Calu3 (cell line): ENCODE measurements at places on chromosomes 11 and 22. TPM values are rescaled to one million over a fixed set of nuclear protein-coding genes. Genes with fewer than 3 reads are reported as not detected.

- no peak for DNase-seq
Measured at GRCh38 chr11:34380696-34381095, 22.9 kb upstream of the ABTB2 start.

The SCN2B gene
- total RNA-seq, result not detected in 2 replicates

DNA sequence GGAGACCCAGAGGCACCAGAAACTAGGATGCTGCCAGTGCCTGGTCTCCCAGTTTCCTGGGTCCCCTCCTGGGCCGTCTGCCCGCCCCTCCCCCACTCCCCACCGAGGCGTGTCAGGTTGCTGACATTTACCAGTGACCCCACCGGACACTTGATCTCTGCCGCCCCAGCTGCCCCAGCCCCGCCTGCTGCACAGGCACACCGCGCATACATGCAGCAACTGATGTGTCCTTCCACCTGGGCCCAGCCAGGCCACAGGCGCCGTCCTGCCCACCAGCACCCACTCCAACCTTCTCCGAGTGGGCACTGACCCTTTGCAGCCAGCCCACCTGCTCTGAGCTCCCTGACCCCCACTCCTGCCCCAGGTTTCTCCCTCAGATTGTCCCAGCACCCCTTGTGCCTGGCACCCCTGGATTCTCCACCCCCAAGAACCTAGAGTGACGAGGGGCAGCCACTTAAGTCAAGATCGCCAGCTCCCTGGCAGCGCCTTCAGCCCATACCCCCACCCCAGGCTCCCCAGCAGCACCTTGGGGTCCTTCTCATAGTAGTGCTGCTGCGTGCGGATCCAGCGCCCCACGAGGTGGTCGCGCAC, 548 bp downstream of the PYGM start:
- no peak for DNase-seq

The TRPT1 gene
- total RNA-seq, result 43.1 TPM in 2 replicates

GRCh38 chr11:95720195-95720594, 69.4 kb downstream of the FAM76B start:
- no peak for DNase-seq

GRCh38 chr11:111635706-111636045, 33.4 kb downstream of the SIK2 start:
- DNase-seq, result no peak

GRCh38 chr11:122439866-122440810, 215.4 kb upstream of the UBASH3B start:
- no peak for DNase-seq

GRCh38 chr11:99325847-99326246, 305.1 kb downstream of the CNTN5 start:
- no peak for DNase-seq

The THY1 gene
- total RNA-seq, result not detected in 2 replicates

GRCh38 chr22:26054841-26055605, 114.2 kb upstream of the SEZ6L start:
- DNase-seq, result no peak

DNA sequence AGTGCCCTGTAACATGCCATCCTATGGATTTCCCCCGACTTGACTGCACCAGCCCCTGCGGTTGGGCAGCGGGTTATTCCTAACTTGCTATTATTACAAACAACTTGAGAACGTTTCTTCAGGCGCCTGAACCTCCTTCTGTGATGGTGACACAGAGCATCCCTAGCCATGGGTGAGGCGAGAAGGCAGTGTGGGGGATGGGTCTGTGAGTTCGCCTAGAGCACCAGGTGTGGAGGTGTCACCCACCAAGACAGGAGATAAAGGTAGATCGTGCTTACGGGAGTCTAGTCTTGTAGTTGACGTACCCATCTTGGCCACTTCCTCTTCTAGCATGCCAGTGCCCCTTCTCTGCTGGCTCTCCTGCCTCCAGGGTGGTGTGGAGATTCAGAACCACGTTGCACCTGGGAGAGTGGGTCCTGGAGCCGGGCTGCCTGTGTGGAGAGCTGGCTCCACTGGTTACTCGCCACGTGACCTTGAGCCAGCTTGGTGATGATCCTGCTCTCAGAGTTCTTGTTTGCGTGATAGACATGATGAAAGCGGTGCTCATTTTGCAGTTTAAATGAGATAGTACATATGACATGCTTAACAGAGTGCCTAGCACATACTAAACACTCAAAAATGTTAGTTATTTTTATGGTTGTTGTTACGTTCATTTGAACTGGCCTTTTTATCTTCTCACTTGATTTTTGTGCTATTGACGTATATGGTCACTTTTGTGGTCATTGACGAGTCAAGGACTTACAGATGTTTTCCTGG, 37.8 kb downstream of the TBC1D22A start:
- no peak for DNase-seq

DNA sequence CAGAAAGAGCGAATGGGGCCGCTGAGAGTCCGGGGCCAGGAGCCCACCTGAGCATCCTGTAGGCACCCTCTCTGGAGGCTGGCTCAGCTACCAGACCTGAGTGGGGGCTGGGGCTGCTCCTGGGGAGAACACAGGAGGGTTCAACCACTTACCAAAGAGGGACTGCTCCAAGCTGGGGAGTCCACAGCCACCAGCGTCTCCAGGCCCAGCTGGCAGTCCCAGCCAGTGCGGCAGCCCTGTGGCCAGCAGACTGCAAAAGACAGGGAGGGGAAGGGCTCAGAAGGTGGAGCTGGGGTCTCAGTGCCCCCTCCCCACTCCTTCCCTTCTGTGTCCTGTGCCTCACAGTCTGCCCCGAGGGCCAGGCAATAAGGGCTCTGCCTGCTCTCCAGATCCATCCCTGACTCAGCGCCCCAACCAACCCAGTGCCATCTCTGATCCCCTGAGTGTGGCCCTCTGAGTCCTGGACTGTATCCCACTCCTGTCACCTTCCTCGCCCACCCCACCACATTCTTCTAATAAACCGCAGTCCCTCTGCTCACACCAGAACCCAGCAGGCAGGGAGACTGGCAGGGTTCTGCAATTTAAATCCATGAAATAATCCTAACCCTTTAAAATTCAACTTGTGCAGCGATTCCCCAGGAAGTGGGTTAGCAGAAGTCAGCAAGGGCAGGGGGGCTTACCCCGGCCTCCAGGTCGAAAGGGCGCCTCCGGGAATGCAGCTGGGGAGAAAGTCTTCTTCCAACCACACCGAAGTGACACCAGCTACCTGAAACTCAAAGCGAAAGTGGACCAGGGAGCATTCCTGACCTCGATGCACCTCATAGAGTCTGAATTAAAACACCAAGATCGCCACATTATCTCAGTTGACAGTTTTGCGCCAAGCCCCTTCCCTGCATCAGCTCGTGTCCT, 13.3 kb downstream of the CHST1 start:
- DNase-seq, result no peak

- no peak for DNase-seq
Measured at GRCh38 chr22:50169774-50170341, 673 bp upstream of the PANX2 start.

DNA sequence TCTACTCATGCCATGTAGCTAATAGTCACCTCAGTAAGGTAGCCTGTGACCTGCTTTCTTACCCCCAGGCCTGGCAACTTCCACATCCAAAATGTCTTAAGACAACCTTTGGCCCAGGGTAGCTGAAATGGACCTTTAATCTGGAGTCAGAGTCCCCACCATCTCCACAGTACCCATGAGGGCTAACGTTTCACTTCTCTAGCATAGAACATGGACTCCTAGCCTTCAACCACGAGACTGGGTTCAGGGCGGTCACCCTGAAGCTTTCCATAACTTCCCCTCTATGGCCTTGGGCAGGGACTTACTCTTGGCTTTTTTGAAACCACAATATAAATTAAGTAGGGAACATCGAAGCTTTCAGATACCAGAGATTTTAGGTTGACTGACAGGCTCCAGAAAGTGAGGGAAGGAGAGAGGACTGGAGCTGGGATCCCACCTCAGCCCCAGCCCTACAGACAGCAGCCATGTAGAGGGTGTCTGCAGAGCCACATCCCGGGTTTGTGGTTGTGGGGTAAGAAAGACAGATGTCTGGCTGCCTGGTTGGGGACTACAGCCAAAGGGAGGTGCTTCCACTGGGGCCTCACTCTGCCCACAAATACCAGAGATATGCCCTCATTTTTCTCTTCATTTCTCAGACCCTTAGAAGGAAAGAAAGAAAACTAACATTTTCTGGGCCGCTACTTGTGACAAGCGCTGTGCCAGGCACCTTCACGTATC, 2.6 kb downstream of the TBC1D10A start:
- DNase-seq, result no peak

The LIF gene
- total RNA-seq, result 202 and 260 TPM in 2 replicates

GRCh38 chr11:68741463-68741862, 9.9 kb downstream of the TESMIN start:
- DNase-seq, result no peak

GRCh38 chr11:110038201-110038600, 55.0 kb upstream of the ZC3H12C start:
- no peak for DNase-seq

GRCh38 chr11:5107285-5107684, 30.9 kb downstream of the OR52A5 start:
- no peak for DNase-seq

DNA sequence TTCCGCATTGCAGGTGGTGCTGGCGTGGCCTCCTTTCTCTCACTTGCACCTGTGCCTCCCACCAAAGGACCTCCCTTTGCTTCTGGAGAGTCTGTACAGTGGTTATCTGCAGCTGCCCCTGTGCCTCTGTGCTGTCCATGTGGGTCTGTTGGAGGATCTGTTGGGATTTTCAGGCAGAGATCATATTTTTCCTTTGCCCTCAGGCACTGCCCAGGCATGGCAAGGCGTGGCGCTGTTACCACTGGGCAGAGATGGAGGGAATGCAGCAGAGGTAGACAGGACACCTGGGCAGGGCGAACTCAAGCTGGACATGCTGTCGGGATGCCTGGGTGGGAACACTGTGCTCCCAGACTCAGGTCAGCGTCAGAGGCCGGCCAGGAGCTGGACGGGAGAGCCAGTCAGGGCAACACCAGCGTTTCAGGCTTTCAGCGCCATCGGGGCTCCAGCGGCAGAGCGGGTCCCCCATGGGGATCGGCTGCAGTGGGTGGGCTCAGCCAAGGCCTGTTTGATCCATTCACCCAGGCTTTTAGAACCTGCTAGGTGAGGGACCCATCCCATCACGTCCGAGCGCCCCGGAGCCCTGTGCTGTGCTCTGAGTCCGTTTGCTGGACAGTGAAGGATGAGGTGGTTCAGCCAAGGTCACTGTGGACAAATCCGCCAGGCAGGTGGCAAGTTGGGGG, 718.9 kb downstream of the BRD1 start:
- no peak for DNase-seq

The PRR5 gene
- 12.5 and 14.1 TPM in 2 replicates for total RNA-seq

DNA sequence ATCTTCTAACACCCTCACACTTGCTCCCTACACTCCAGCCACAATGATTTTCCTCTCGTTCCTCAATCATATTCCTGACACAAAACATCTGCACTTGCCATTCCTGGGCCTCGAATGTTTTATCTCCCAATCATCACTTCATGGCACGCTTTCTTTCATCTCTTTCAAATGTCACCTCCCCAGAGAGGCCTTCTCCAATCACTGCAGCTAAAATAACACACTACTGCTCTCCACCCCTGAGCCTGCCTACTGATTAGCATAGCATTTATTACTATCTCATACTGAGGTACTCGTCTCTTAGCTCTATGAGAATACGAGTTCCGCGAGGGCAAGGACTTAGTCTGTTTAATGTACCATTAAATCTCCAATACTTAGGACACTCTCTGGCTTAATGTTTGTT, 23.5 kb downstream of the NFRKB start:
- no peak for DNase-seq

GRCh38 chr11:132050577-132051165, 680.3 kb downstream of the NTM start:
- DNase-seq, result no peak

DNA sequence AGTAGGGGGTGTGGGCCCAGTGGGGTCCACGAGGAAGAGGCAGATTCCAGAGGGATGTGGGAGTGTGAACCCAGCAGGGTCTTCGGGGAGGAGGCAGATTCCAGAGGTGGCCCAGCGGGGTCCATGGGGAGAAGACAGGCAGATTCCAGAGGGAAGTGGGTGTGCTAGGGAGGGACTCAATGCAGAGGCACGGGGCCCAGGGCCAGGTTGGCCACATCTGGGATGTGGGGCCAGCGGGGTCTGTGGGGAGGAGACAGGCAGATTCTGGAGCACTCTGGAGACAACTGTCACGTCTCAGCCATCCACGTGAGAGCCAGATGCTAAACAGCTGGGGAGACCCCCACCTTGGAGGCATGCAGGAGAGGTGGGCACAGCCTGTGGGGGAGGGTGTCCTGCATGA, 582.6 kb downstream of the TBC1D22A start:
- no peak for DNase-seq

DNA sequence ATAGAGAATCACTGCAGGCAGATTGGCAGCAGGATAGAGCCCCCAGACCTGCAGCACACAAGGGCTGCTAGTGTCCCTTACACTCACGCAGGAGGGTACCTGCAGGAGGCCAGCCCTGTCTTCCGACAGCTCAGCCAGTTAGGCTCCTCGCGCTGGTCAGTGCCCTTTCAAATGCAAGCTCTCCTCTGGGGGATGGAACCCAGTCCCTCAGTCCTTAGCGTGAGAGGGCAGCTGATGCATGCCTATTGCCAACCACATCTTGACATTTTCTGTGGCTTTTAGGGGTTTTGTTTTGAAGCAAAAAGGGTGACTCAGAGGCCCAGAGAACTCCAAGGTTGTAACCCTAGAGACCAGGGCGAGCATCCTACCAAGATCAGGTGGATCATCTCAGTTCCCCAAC, 40.0 kb downstream of the WNT11 start:
- no peak for DNase-seq

DNA sequence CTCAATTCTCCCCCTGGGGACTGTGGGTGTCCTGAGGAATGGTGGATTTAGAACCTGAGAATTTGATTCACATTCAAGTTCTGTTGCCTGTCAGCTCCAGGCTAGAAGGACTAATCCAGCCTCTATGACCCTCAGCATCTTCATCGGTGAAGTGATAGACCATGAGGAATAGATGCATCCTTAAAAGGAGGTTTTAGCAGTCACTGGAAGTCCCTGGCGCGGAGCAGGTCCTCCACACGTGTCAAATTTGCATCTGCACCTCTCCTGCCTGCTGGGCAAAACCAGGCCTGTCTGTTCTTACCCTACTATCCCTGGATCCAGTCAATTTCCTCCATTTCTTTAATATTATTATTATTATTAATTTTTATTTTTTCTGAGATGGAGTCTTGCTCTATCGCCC, 808.4 kb downstream of the TBC1D22A start:
- DNase-seq, result no peak

GRCh38 chr11:2548596-2548995, 103.8 kb downstream of the KCNQ1 start:
- DNase-seq, result no peak

DNA sequence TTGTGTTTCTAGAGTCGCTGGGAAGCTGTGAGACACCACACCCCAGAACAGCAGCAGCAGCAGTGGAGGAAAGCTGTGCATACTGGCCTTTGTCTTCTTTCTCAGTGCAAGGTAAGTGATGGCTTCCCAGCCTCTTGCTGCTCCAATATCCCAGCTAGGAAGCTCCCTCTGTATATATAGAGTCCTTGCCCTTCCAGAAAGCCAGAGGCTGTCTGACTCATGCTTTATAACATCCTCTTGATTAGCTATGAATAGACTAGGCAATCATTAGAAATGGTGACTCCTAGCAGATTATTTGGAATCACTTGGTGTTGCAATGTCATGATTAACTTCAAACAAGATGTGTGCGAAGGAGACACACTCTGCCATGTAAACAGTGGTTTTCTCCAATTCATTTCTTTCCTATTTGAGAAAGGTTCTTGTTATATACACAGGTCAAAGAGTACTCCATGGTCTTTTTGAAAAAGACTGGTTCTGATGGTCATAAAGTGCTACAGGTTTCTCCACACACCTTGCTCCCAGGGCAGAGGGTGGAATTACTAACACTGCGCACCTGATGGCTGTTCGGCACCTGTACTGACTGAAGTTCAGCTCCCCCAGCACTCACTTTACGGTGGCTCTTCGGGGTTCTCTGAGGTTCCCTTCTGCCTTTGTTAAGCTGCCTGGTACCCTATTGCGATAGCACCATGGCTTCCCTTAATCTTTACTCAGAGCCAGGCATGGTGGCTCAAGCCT, at the start of gene MMP1:
Gene MMP1 (minus strand): TSS at position 149 of the 735 bp plus-strand sequence. CDS start 68 bp downstream, at position 81.
- DNase-seq, result no peak
